ENCODE measurements at places on chromosomes 1 and 21.

GRCh38 chr1:166136222-166136621 is 30.6 kb downstream of the FAM78B start:
- DNase-seq, result no peak

GRCh38 chr1:165907256-165907857 is 79.9 kb downstream of the UCK2 start:
- no peak for DNase-seq

- no peak for DNase-seq
These were observed 186.0 kb upstream of the AJAP1 start for GRCh38 chr1:4468386-4468785.

GRCh38 chr1:54371038-54371941 is 34.9 kb downstream of the SSBP3 start:
- DNase-seq, result no peak
